ENCODE measurements at places on chromosomes 7 and 10.

DNA sequence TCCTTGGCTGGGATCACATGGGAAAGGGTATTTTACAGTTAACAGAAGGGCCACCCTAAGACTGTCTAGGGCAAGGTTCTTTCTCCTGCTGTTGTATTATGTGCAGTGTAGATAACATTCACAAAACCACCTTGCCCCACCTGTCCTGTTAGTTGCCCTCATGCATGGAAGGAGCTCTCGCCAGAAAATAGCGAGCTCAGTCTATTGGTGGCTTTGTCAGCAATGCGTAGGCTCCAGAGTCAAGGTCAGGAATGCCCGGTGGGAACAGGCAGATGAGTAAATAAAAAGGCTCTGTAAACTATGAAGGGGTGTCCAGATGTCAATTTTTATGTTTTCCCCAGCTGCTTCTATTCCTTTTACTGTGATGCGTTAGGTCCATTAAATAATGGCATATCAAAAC lies 107.1 kb upstream of the WDR11 start:
- DNase-seq: no peak

DNA sequence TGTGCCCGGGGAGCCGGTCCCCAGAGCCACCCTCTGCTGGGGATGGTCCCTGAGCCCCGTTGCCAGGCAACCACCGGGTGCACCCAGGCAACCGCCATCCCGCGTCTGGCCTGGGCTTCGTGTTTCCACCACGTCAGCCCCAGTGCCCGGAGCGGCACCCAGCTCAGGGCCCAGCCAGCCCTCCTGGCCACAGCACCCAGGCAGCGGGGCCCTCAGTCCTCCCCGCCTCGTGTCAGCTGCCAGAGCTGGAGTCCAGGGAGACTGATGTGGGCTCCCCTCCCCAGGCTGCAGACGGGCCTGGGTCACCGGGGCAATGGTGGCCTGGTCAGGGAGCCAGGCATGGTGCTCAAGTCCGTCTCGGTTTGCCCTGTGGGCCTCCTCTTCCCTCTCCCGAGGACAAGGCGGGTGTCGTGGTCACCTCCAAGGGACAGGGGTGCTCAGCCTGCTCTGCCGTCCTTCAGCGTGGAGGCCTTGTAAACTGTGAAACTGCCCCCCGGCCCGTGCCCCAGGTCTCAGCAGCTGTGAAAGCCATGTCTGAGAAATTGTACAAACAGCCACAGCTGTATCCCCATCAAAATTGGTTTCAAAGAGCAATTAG lies 72.5 kb downstream of the MICALL2 start:
- no peak for DNase-seq

DNA sequence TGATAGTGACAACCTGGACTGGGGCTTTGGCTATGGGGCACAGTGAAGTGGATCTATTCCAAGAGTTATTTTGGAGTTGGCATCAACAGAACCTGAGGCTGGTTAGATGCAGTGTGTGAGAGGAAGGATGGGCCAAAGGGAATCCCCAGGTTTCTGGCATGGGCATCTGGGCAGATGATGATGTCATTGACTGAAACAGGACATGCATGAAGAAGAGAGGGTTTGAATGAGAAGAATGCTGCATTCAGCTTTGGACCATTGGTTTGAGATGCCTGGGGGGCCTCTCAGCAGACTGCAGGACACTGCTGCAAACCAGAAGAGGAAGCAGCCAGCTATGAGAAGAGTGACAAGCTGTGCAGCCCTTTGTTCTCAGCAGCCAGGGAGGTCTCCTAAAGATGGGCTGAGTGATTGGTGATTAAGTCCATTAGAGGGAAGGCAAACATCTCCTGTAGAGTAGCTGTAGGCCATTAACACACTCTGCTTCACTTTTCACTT lies 23.1 kb upstream of the PIK3CG start:
- no peak for DNase-seq

- DNase-seq: no peak
Observed at GRCh38 chr10:98339799-98340198, 71.8 kb upstream of the LOXL4 start.

DNA sequence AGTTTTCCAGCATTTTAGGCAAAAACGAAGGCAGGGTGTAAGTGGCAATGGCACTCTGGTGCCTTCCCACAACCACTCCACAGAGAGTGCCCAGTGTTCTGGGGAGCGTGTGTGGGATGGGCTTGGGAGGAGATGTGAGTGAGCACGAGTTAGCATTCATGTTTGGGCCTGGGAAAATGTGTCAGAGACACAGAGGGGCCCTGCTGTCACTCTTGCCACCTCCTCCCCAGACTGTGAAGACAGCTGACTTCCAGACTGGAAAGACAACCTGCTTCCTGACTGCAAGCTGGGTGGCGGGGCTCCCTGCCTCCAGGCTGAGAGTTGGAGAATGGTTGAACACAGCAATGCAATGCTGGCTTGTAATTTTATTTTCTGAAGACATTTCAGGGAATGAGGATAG lies 454.5 kb upstream of the ZMIZ1 start:
- no peak for DNase-seq

DNA sequence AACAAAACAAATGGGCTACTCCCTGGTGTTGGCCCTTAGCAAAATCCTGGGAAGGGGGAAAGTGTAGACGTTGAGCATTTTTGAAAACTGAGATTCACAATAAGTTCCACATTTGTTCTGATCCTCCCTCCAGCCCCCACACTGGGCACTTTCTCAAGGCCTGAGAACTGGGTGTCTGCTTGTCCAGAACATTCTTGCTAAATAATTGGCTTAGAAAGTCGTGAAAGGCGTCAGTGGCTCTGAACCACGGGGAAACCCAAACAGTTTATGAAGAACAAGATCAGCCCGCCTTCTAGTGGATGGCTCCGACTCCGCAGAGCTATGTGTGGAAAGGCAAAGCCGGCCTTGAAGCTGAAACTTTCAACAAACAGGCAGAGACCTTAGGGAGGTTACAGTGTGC lies 370.1 kb downstream of the PRPF18 start:
- DNase-seq: no peak

GRCh38 chr7:88377434-88377833 lies 70.7 kb upstream of the STEAP4 start:
- no peak for DNase-seq

DNA sequence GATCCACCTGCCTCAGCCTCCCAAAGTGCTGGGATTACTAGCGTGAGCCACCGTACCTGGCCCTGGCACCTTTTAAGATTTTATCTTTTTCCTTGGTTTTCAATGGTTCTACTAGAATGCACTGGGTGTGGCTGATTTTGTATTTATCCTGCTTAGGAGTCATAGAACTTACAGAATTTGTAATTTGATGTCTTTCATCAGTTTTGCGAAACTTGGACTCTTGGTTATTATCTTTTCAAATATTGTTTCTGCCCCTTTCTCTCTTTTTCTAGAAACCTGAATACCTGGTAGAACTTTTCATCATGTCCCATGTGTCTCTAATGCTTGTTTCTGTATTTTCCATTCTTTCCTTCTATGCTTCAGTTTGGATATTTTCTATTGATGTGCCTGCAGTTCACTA lies 2.8 kb upstream of the NUB1 start:
- no peak for DNase-seq
